ENCODE measurements at places on chromosomes 12 and 14. TPM values are rescaled to one million over a fixed set of nuclear protein-coding genes. Genes with fewer than 3 reads are reported as not detected.

DNA sequence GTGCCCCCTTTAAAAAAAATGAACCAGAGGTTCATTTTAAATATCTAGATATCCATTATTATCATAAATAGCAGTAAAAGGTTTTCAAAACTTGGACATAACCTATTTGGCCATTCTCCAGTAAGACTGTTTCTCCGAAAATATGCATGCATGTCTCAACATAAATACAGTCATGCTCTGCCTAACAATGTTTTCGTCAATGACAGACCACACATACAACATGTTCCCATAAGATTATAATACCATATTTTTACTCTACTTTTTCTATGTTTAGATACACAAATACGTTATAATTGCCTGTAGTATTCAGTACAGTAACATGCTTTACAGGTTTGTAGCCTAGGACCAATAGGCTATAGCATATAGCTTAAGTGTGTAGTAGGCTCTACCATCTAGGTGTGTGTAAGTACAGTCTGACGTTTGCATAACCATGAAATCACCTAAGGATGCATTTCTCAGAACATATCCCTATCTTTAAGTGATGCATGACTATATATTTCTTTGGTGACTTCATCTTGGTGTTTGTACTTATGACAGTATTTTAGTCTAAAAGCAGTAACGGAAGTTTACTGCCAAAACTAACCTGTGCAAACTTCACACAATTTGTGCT lies 3.2 kb downstream of the TMEM19 start:
- H3K4me3 ChIP-seq, result no peak overlapping the region
- H3K27me3 ChIP-seq, result no peaks in the 10 kb centered on the region
- H3K36me3 ChIP-seq, result no peaks in the 10 kb centered on the region
- DNase-seq, result no peak
- H3K27ac ChIP-seq, result no peak overlapping the region

The PLEKHD1 gene
- 0.63 TPM for total RNA-seq

The TPPP2 gene
- not detected for total RNA-seq

DNA sequence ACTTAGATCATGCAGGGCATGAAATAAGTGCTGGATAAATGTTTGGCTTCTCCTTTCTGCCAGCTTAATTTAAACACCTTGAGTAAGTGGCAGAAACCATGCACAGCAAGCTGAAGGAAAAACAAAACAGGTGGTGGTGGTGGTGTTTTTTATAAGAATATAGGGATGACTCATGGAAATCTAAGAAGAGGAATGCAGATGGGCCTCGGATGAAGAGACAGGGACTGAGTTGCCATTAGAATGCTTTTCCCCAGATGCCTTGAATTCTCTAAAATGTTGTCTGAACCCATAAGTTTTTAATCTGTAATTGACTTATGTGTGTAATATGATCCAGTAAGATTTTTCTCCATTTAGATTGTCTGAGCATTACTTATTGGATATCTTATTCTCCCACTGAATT lies 93.1 kb upstream of the ZDHHC17 start:
- no peak for DNase-seq
- no peaks in the 10 kb centered on the region for H3K4me1 ChIP-seq
- H3K36me3 ChIP-seq, result no peaks in the 10 kb centered on the region
- no peak overlapping the region for H3K27ac ChIP-seq
- H3K27me3 ChIP-seq, result no peaks in the 10 kb centered on the region
- no peak overlapping the region for H3K4me3 ChIP-seq

- no peak overlapping the region for H3K4me3 ChIP-seq
- H3K36me3 ChIP-seq, result no peaks in the 10 kb centered on the region
- DNase-seq, result no peak
- H3K27me3 ChIP-seq, result no peaks in the 10 kb centered on the region
Observed at GRCh38 chr12:94674835-94675234, 24.5 kb upstream of the TMCC3 start.

DNA sequence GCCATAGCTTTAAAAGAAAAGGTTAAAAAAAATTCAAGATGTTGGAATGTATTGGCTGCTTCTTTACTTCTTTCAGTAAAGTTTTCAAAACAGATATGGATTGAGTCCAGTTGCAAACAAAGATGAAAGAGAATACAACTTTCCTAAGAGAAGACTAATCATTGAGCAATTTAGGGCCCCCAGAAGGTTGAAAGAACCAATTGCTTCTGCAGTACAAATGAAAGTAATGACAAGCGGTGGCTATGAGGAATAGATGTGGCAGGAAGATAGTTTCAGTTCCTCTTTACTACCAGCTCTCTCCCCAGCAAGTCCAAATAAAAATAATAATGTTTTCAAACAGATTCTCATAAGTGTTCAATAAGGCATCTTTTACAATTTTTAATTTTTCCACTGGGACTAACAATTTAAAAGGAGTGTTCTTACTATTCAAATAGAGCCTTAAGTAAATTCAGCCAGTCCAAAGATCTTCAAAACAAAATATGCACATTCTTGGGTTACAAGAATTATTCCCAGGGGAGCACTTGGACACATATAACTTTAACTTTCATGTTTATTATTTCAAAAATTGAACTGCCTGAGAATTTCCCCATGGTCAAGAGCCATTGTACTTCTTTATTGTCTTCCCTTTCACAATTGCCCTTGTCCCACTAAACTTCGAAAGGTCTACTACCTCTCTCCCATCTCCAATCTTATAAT lies 62.3 kb upstream of the PPP1R12A start:
- H3K27ac ChIP-seq, result no peak overlapping the region
- H3K4me1 ChIP-seq, result no peaks in the 10 kb centered on the region
- no peaks in the 10 kb centered on the region for H3K27me3 ChIP-seq
- H3K36me3 ChIP-seq, result no peaks in the 10 kb centered on the region
- no peak overlapping the region for H3K4me3 ChIP-seq

The SPIC gene
- total RNA-seq, result not detected

GRCh38 chr12:131734336-131735152 lies 23.7 kb downstream of the SFSWAP start:
- no peak overlapping the region for H3K27ac ChIP-seq
- no peak for DNase-seq

GRCh38 chr12:100061814-100062213 lies 77.1 kb upstream of the ANKS1B start:
- no peak overlapping the region for H3K4me3 ChIP-seq
- H3K27ac ChIP-seq, result no peak overlapping the region
- no peak for DNase-seq
- no peaks in the 10 kb centered on the region for H3K27me3 ChIP-seq

The KLRG1 gene
- total RNA-seq, result 10.5 TPM

The KNTC1 gene
- 23.8 TPM for total RNA-seq

The TAS2R42 gene
- not detected for total RNA-seq

The MIP gene
- not detected for total RNA-seq

- no peaks in the 10 kb centered on the region for H3K4me1 ChIP-seq
- no peak overlapping the region for H3K4me3 ChIP-seq
- H3K27ac ChIP-seq, result no peak overlapping the region
- H3K36me3 ChIP-seq, result no peaks in the 10 kb centered on the region
- H3K27me3 ChIP-seq, result no peaks in the 10 kb centered on the region
- DNase-seq, result no peak
Observed at GRCh38 chr14:66041582-66041981, 444.6 kb upstream of the CCDC196 start.

GRCh38 chr12:110550981-110551380 lies 32.1 kb downstream of the PPTC7 start:
- H3K4me1 ChIP-seq, result peaks cover 11% of the 10 kb centered on the region
- H3K4me3 ChIP-seq, result no peak overlapping the region
- H3K27me3 ChIP-seq, result no peaks in the 10 kb centered on the region
- H3K27ac ChIP-seq, result no peak overlapping the region
- no peak for DNase-seq

DNA sequence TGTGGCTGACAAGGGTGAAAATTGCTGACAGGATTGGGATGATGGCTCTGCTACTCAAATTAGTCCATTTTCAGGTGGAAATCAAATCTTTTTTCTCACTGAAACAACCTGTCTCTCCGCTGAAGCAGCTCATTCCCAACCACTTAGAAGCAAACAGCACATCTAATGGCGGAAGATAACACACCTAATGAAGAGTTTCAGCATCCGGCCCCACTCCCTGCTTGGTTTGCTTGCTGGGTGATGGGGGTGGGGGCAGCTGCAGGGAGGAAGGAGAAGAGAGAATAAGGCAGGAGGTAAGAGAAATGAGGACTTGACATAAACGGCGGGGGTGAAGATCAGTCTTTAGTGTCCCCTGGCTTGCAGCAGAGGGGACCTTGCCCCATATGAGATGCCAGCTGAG lies 4.0 kb downstream of the SYNDIG1L start:
- DNase-seq, result no peak
- peaks cover 53% of the 10 kb centered on the region for H3K27me3 ChIP-seq
- H3K4me3 ChIP-seq, result no peak overlapping the region
- no peaks in the 10 kb centered on the region for H3K36me3 ChIP-seq
- no peak overlapping the region for H3K27ac ChIP-seq

GRCh38 chr12:19967431-19967830 lies 400.9 kb upstream of the PDE3A start:
- no peak overlapping the region for H3K4me3 ChIP-seq
- no peaks in the 10 kb centered on the region for H3K4me1 ChIP-seq
- no peak for DNase-seq
- H3K36me3 ChIP-seq, result no peaks in the 10 kb centered on the region
- H3K27me3 ChIP-seq, result no peaks in the 10 kb centered on the region

- H3K36me3 ChIP-seq, result no peaks in the 10 kb centered on the region
- H3K4me3 ChIP-seq, result no peak overlapping the region
- no peak for DNase-seq
Observed at GRCh38 chr12:84150201-84150600, 762.4 kb downstream of the SLC6A15 start.

The RIPK3 gene
- total RNA-seq, result 18.9 TPM

DNA sequence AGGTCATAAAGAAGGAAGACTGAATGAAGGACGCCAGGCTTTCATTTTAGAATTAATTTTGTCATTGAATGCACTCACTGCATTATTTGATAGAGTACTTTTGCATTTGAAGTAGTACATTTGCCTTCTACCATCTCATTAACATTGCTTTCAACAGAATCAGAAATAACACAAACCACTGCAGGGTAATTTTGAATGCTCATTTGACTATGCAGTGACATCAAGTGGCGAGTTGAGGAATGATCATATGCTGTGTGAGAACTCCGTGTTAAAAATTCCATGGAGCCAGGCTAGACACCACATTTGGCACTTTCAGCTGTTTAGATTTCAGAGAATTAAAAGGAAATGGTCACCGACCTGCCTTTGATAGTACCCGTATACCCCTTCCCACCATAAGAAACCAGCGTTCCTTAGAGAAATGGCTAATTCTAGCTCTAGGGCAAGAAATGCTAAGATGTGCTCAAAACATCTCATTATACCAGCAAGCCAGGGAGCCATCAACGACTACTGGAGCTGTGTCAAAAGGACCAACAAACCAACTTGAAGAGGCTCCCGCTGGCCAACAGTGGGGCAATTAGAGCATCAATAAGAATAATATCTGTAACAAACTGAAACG lies 16.5 kb downstream of the HEBP1 start:
- H3K36me3 ChIP-seq, result peaks cover 26% of the 10 kb centered on the region
- H3K27ac ChIP-seq, result no peak overlapping the region
- H3K4me1 ChIP-seq, result no peaks in the 10 kb centered on the region
- H3K4me3 ChIP-seq, result no peak overlapping the region

DNA sequence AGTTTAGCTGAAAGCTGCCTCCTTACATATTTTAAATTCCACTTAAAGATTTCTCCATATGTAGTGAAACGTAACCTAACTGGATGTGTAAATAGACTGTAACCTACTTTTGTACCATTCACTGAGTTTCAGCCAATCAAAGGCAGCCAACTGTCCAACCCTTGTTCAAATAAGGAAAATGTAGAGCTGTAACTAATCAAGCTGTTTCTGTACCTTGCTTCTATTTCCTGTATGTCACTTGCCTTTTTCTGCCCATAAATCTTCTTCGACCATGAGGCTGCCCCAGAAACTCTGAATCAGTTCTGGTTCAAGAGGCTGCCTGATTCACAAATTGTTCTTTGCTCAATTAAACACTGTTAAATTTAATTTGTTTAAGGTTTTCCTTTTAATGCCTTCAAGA lies 6.3 kb downstream of the SLC7A8 start:
- DNase-seq, result no peak
- peaks cover 14% of the 10 kb centered on the region for H3K4me1 ChIP-seq
- no peak overlapping the region for H3K27ac ChIP-seq
- no peaks in the 10 kb centered on the region for H3K36me3 ChIP-seq
- peaks cover 22% of the 10 kb centered on the region for H3K27me3 ChIP-seq
- H3K4me3 ChIP-seq, result no peak overlapping the region

- no peak for DNase-seq
- H3K27me3 ChIP-seq, result no peaks in the 10 kb centered on the region
- no peak overlapping the region for H3K4me3 ChIP-seq
- no peaks in the 10 kb centered on the region for H3K36me3 ChIP-seq
- H3K4me1 ChIP-seq, result no peaks in the 10 kb centered on the region
Observed at GRCh38 chr12:102281231-102281630, 83.6 kb upstream of the PMCH start.

DNA sequence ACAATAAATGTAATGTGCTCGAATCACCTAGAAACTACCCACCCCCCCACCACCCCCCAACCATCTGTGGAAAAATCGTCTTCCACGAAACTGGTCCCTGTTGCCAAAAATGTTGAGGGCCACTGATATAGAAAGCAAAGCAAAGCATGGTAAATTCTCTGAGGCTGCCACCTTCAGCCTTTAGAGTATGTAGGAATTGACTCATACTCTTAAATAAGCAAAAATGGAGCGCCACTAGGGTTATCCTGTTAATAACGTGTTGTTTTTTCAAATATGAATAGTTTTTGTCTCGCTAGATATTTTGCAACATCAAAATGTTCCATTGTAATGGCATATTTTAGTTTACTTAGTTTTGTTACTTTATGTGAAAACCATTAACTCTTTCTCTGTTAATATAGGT lies 18.2 kb downstream of the DYNC1H1 start:
- peaks cover 81% of the 10 kb centered on the region for H3K36me3 ChIP-seq
- no peak overlapping the region for H3K27ac ChIP-seq
- H3K4me1 ChIP-seq, result no peaks in the 10 kb centered on the region

The CCDC177 gene
- not detected for total RNA-seq

DNA sequence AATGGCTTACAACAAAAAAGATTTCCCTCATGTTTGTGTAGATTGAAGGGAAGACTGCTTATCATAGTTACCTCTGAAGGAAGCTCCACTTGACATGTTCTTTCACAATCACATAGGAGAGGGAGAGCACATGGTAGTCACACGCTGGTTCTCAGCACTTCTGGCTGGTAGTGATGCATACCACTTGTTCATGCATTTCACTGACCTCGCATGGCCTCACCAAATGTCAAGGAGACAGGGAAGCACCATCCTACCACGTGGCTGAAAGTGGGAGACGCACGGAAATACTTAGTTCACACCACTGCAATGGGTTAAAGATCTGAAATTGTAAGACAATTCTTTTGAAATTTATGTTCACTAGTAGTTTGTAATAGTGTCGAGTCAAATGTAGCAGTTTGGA lies 74.0 kb downstream of the PDE3A start:
- H3K4me3 ChIP-seq, result no peak overlapping the region
- no peak for DNase-seq
- no peaks in the 10 kb centered on the region for H3K4me1 ChIP-seq
- no peaks in the 10 kb centered on the region for H3K27me3 ChIP-seq

GRCh38 chr14:71400871-71401321 lies 493.6 kb downstream of the PCNX1 start:
- H3K27me3 ChIP-seq, result no peaks in the 10 kb centered on the region
- H3K4me3 ChIP-seq, result no peak overlapping the region
- no peak overlapping the region for H3K27ac ChIP-seq
- H3K36me3 ChIP-seq, result no peaks in the 10 kb centered on the region
- peaks cover 13% of the 10 kb centered on the region for H3K4me1 ChIP-seq
- DNase-seq, result no peak

- H3K36me3 ChIP-seq, result no peaks in the 10 kb centered on the region
- no peaks in the 10 kb centered on the region for H3K4me1 ChIP-seq
- DNase-seq, result no peak
- H3K27ac ChIP-seq, result no peak overlapping the region
Observed at GRCh38 chr12:50317203-50317602, 33.9 kb upstream of the LIMA1 start.

Measured in CD4-positive, alpha-beta T cell (primary cell).